Left renal pelvis (tissue), 4 donors: ENCODE measurements at places on chromosomes 13 and 19.

DNA sequence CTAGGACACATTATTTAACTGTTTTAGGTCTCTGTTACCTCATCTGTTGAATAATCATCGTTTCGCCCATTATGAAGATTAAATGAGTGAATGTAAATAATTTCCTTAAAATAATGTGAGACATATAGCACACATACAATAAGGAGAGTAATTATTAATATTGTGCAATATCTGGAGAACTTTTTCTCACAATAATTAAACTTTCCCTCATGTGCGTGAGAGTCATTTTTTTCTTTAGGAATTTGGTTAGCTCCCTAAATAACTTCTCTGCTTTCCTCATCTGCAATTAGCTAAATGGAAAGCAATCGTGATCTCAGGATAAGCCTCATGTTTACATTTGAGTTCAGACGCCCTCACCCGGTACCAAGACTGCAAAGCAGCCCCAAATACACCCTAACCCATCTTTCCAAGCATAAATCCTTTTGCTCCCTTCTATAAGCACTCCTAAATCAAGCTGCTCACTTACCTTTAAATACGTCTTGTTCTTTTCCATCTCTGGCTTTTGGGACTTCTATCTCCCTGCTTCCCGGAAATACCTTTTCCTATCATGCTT is 78.8 kb downstream of the MZT1 start:
- DNase-seq = no peak

GRCh38 chr13:107834281-107834680 is 381.1 kb downstream of the LIG4 start:
- no peak for DNase-seq

DNA sequence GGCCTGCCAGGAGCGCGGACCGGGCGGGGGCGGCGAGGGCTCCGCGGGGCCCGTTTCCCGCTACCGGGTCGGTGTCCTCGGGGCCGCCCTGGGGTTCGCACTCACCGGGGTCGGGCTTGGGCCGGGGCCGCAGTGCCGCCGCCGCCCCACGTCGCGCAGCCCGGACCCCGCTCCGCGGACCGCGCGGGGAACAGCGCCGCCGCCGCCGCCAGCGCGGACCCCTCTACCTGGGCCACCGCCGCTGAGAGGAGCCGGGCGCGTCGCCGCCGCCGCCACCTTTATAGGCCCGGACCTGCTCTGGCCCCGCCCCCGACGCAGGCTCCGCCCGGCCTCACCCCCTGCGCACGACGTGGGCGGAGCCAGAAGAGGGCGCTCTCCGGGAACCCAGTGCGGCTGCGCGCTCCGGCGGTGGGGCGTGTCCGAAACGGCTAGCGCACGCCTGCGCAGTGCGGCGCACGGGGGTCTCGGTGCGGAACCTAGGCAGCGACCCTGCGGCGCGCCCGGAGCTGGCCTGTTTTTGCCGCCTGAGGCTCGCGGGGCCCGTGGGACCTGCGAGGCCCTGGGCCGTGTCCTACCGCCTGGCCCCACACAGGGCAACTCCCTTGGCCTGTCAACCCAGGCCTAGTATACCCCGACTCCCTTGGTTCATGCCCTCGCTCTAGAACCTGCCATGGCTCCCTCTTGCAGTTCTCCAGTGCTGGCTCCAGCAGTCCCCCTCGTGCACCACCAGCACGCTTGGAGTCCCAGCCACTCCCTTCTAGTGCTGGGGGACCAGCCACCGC is at the start of gene MKNK2:
Gene MKNK2, minus strand, starts transcription at position 254 of the 782 bp plus-strand sequence. CDS start 393 bp downstream, outside the sequence.
- peak; percentile 80 for DNase-seq

- no peak for DNase-seq
Measured at GRCh38 chr19:16670291-16670690, 9.4 kb downstream of the TMEM38A start.

GRCh38 chr13:73603646-73604045 is 530.6 kb downstream of the KLF12 start:
- no peak for DNase-seq

DNA sequence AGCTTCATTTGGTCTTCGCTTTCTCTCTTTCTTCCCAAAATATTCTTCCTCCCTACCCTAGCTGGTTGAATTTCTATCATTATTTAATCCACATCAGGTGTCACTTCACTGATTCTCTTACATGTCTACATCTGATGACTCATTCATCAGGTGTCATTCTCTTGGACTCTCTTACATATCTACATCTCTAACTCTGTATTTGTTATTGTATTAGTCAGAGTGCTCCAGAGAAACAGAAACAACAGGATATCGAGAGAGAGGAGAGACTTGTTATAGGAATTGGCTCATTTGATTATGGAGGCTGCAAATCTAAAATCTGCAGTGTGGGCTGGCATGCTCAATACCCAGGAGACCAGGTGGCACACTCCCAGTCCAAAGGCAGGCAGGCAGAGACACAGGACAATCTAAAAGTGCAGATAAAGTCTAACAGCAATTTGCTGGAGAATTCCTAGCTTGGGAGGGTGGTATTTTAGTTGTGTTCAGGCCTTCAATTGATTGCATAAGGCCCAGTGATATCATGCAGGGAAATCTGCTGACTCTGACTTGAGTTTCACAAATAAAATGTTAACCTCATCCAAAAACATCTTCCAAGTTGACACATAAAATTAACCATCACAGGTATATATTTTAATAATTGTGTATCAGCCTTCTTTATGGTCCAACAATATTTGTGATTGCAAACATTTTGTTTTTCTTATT is 541.4 kb upstream of the SLITRK5 start:
- DNase-seq = no peak

DNA sequence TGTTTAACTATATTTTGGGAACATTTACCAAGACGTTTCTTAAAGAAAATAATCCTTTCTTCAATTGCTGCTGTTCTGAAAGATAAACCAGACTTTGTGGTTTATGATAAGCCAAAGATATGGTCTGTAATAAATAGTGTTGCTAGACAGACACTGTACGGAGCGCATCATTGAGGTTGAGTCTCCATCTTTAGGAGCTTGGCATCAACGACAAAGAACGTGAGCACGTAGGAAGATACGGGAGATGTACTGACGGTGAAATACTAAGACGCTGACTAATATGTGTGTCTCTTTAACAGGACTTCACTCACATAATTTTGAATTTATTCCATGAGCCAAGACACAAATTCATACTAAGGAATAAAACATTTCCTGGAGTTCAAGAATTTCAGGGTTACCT is 16.2 kb downstream of the TEX29 start:
- DNase-seq = no peak

DNA sequence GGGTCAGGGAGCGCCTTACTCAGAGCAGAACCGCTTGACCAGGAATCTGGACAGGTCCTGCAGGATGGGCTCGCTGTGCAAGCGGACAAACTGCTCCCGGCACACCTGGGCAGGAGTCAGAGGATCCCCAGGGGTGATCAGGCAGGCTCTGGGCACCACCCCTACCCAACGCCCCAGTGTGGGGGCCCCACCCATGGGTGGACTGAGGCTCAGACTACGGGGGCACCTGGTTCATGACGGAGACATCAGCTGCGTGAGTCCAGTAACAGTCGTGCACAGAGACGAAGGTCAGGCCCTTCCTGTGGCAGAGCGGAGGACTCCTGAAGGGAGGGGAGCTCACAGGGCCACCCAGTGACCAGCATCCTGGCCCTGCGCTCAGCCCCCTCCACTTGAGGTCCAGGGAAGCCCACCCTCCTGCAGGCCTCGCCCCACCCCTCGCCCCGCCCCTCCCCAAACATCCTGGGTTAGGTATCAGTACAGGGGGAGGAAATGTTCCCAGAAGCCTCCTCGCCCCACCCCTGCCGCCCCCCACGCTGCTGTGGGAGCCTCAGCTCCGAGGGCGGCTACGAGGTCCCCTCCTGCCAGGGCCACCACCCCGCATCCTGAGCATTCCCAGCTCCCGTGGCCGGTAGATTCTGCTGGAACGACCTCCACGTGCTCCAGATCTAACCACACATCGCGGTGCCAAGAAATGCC is 15.6 kb downstream of the POLRMT start:
- no peak for DNase-seq

GRCh38 chr19:49456326-49456725 is 3.3 kb downstream of the ALDH16A1 start:
- DNase-seq = no peak

DNA sequence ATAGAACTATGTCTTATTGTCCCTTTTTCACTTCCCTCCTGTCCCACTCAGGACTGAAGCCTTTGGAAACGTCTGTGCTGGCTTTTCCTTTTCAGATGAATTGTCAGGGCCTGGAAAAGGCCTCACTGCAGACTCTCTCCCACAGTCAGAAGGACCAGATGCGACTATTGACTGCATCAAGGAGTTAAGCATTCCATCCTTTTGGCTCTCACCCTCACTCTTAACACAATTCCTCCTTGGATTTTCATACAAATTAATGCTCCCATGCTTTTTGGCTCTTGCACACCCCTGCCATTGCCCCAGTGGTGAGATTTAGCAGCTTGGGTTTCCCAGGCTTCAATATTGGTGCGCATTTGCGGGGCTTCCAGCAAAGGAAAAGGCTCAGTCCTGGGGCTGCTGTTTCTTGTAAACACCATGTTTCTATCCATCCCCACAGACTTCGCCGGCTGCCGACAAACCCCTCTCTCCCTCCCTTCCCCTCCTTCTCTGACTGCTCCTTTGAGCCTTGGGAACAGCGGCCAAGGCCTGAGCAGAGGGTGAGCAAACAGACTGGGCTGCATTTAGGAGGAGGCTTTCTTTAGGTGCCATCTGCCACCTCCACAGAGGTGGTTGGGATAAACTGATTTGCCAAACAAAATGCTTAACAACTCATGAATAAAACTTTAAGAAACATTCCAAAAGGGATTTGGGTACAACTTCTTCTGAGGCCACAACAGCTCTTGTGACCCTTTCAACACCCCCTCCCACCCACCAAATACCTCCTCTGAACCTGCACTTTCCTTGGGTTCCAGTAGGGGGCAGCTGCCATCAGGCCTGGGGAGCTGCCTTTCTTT is 48.6 kb upstream of the PCDH8 start:
- no peak for DNase-seq

DNA sequence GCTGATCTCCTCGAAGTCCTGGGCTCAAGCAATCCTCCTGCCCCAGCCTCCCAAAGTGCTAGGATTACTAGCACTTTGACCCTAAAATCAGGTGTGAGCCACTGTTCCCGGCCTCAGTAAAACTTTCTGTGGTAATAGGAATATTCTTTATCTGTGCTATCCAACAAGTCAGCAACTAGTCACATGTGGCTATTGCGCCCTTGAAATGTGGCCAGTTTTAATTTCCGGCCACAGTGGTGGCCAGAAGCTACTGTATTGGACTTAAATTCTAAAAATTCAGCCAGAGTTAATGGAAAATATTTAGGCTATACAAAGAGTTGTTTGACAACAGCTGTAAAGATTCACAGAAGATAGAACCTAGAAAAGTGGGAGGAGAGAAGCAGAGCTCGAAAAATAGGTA is 30.0 kb downstream of the KEAP1 start:
- DNase-seq = no peak

GRCh38 chr13:42821437-42821836 is 40.1 kb downstream of the FAM216B start:
- no peak for DNase-seq

- DNase-seq = no peak
Measured at GRCh38 chr13:99258946-99259345, 767 bp upstream of the GPR18 start.

DNA sequence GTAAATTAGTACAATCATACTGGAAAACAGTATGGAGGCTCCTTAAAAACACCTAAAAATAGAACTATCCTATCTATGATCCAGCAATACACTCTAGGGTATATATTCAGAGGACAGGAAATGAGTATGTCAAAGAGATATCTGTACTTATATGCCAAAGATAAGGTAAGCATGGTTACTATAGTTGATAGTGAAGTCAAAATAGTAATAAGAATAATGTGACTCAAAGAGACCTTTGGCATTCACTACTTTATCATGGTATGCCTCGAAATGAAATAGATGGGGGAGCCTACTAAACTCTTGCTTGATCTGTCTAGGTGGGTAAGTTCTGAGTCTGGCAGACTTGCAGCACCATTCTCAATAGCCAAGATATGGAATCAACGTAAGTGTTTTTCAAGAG is 30.3 kb downstream of the FXYD5 start:
- no peak for DNase-seq

GRCh38 chr19:35973487-35973886 is 21.5 kb upstream of the SDHAF1 start:
- no peak for DNase-seq

GRCh38 chr13:110644892-110645521 is 29.7 kb downstream of the NAXD start:
- DNase-seq = no peak

DNA sequence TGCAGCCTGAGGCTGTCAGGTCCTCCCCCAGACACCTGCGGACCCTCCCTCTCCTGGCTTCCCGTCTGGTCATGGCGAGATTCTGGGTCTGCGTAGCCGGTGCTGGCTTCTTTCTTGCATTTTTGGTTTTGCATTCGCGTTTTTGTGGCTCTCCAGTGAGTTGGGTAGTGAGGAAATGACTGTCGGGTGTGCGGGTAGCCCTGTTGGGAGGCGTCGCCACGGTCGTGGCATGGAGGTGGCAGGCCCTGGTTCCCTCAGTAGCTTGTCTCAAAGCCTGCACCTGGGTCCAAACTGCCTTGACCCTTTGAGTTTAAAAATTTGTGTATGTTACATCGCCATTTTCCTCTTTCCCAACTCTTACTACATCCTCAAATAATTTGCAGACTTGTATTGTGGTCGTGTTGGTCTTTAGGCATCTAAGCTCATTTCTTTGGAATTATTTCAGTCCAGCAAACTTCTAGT is 344 bp downstream of the NHLRC3 start:
- no peak for DNase-seq

- no peak for DNase-seq
Measured at GRCh38 chr19:49690656-49691242, at the start of gene CPT1C. Gene CPT1C, plus strand, starts transcription at chr19:49691116. Its CDS starts 1,137 bp downstream, at chr19:49692253.

DNA sequence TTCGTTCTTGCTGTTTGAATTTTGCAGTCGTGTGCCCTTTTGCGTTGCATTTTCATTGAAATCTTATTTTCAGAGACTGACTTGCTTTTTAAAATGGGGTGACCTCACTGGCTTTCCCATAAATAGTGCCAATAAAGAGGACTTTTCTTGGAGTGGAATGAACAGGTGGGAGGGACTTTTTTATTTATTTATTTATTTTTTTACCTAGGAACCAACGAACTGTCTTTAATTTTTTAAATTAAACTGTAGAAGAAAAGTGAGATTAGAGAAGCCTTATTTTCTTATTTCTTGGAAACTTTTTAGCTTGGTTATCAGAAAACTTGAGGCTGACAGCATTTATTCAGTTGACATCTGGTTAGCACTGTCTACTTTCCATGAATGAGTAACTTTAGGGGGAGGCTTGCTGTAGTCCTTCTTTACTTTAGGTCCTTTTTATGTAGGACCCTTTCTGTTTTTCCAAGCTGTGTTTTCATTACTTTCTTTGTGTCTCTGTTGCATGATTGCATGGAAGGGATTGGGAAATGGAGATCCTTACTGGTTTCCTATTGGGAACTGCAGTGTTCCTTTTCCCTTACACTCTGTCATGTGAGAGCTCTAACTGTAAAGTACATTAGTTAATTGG is 1.7 kb downstream of the SLAIN1 start:
- no peak for DNase-seq

- DNase-seq = no peak
Measured at GRCh38 chr19:49779731-49780555, 13.1 kb downstream of the AP2A1 start.

DNA sequence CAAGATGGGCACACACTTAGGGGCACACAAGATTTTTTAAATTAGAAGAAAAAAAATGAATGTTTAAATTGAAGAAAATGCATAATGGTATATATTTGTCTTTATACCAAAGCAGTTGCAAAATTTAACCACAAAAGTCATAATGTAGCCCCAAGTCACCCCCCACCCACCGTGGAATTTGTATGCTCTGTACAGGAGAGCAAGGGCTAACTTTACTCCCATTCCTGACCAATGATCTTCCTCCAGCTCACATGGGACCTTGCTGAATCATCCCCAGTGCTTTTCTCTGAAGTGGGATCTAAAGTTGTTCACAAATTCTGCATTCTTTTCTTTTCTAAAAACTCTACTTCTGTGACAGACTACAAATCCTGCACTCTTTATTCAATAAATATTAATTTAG is 597.0 kb downstream of the UQCRFS1 start:
- DNase-seq = no peak
